Stimulated activated naive B cell treated with anti-CD40 and anti-IgM and Interleukin-4, amounts not matched to agents 10 μg/mL and 1 μg/mL and 100 μg/mL, for 72 hours (primary cell): ENCODE measurements at places on chromosomes 6 and 20.

- DNase-seq: no peak
These were observed 124.9 kb downstream of the RCAN2 start for GRCh38 chr6:46366190-46366900.

DNA sequence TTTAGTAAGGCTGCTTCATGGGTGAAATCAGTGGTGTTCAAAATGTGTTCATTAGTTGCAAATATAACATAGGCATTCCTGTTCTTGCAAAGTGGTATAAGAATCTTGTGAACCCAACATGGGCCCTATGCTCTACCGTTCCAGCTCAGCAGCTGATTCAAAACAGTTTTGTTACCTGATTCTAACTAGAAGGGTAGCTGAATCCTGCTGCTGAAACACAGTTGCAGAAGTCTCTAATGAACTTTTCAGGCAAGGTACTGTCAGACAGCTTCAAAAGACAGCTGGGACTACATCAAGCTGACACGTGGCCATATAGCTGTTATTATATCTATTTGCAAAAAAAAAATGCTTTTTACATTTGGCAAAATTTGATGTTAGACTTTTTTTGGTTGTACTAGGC lies 22.7 kb downstream of the THEMIS start:
- DNase-seq: no peak

GRCh38 chr6:134816300-134816699 lies 133.6 kb downstream of the ALDH8A1 start:
- no peak for DNase-seq

- DNase-seq: no peak
These were observed 53.0 kb downstream of the KCNQ5 start for GRCh38 chr6:72674842-72675241.

DNA sequence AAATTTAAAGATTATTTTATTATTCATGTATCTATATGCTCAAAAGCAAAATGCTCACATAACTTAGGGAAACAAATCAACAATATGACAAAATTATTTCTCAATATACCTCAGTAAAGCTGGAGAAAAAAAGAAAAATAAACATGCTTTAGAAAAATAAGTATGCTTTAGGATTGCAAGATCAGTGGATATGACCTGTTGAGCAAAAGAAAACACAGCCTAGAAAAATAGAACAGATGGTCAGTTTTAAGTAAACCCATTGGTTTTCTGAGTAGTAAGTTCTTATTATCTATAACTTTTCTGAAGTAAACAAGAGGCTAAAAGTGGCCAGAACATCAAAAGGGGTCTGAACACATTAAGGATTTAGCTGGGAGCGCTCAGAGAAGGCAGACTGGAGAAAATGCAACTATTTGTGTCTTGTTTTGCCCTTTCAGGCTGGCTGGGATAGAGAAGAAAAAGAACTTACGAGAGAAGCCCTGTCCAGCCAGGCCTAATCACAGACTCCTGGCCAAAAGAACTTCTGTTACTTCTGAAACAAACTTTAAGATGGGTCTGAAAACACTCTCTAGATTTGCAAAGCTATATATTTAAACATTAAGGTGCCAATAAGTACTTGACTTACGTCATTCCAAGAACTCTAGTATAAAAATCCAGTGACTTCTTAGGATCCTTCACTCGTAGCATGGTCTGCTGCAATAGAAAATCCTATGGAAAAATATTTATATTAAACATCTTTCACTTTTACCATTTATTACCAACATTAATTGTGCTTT lies 16.5 kb downstream of the GLO1 start:
- no peak for DNase-seq
